ENCODE measurements at places on chromosomes 3 and 15.
A peak's percentile ranks its signal among the peaks of the same experiment; 100 is the strongest.

- DNase-seq = no peak
These were observed 238.7 kb upstream of the BHLHE40 start for GRCh38 chr3:4740397-4741105.

DNA sequence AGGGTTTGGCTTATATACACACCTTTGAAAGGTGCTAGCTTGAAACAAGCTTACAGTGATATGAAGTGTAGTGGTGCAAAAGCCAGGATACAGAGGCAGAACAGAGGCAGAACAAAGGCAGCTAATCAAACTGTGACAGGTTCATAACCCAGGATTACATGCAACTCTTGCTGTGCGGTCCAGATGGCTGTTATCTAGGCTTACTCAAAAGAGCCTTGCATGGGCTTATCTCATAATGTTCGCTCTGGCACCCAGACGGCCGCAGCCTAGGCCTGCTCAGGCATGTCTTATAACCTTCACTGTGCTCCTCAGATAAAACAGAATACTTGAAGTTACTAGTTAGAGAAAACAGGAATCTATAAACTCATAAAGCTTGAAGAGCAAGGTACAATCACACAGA is 22.8 kb upstream of the NOX5 start:
- DNase-seq = no peak

DNA sequence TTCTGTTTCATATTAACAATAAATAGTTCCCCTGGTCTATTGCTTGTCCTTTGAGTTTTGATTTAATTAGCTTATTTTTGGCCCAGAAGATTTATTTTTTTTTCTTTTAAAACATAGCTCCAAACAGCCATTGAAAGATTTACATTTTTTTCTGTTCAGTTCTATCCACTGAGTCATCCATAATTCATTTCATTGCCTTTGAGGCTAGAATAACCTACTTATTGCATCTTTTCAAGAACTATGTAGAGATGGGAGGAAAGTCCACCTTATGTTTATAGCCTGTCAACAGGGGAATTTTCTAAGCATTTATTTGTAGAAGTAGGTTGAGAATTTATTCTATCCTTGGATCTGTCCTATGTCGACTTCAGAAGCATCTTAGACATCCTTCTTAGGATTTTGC is 53.4 kb upstream of the CHD2 start:
- no peak for DNase-seq

DNA sequence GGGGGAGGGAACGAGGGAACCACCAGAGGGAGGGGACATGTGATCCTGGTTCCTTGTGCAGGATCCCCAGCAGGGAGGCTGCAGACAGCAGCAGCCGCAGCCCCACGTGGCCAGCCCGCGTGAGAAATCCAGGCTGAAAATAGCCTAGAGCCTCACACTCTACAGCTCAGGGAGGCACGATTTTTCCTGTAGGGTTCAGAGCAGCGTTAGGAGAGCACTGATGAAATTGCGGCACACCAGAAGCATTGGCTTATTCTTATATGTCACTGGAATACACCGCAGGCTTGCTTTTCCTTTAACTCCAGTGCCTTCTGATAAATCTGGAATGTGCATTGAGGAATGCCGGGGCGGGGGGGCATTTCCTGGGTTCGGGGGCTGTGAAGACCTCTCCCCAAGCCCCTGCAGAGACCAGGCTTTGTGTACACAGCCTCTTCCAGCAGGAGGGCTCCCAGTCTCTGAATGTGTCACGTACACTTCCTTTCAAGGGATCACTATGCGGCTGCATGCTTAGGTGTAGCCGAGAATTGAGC is 193.0 kb downstream of the ATP10A start:
- DNase-seq = no peak

DNA sequence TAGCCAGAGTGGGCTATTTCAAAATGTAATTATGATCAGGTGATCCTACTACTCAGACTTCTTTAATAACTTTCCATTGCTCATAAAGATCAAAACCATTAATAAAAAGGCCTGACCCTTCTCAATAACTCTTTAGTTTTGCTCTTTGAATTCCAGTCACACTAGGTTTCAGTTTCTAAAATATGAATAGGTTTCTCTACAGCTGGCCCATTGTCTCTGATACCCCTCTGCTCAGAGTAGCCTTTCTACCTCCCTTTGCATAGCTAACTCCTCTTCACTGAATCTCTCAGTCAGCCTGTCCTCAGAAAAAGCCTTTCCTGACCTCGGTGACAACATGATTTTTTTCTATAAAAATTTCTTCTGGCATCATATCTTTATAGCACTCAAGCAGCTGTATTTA is 209.1 kb downstream of the UNC13C start:
- no peak for DNase-seq

DNA sequence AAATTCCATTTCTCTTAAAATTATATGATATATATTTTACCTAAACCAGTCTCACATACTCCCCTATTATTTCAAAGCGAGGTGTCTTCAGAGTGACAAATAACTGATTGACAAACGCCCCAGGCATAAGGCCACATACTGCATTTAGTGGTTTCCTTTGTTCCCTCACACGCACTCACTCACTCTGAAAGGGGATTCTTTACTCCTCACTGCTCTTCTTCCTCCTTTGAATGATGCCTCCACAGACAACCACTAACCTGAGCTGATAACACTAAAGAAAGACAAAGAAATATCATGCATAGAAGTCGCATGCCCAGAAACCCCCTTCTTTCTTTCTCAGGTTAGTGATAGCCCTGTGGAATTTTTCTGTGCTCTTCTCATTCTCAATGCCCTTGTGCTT is 24.1 kb upstream of the BBX start:
- DNase-seq = no peak

GRCh38 chr3:129836381-129837064 is 57.0 kb downstream of the TMCC1 start:
- no peak for DNase-seq

DNA sequence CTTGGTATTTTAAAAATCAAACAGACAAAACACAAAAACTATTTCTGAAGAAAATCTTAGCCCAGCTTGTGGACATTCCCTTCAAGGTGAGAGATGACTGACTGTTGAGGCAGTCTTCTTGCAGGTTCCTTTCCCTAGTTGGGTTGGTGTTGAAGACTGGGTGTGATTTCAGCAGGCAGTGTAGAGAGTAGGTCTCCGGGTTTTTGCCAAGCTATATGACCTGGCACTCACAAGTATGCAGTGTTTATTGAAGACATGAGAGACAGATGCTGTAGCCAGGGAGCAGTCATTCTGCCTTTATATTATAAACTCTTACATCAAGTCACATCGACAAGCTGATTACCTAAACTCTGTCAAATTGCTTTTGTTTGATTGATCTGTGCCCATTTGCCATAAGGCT is 17.5 kb downstream of the SENP8 start:
- peak; percentile 65 for DNase-seq

GRCh38 chr3:172918568-172919296 is 168.2 kb downstream of the ECT2 start:
- no peak for DNase-seq

DNA sequence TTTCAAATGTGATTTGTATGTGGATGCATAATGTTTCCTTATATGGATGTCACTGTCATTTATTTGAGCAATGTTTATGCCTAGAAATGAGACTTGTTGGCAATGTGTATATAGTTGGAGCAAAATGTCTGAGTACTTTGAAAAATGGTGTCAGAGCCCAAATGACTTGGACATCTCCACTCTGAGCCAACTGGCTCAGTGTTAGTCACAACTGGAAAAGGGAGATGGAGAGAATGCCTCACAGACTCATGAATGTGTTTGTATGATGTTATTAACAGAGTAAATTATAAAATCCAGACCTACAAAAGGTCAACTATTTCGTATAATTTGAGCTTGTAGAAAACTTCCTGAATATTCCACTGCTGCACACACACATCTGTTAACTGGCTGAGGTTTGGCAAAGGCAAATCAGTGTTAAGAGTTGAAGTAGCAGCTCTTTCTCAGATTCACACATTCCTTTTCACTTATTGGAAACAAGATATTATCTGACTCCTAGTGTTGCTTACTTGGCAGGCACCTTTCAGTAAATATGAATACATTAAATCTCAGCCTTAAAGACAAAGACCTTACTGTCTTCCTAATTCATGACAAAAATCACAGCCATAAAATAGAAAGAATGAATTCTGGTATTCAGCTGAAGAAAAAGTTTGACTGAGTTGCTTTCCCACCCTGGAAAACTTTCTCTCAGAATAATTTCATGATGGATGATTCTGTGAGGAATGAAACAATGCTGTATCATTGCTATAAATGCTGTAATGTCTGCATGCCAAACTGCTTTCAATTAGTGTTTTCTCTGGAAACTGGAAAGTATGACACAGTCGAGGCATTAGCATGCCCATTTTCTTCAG is 27.0 kb downstream of the ADIPOQ start:
- DNase-seq = no peak

DNA sequence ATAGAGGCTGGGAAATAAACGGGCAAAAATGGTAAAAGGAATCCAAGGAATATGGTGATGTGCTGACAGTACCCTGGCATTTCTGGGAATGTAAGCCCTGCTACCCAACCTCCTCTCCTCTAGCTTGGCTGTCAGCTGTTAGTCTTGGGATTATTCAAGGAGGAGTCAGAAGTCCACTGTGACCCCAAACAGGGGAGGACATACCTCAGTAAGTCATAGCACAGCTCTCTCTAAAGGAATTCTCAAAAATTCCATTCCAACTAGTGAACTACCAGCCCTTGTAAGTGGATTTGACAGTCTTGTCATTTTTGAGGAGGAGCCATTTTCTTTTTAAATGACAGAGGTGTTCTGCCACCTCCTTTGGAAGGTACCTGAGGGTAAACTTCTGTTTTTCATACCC is 207.5 kb downstream of the PDCD6IP start:
- no peak for DNase-seq

DNA sequence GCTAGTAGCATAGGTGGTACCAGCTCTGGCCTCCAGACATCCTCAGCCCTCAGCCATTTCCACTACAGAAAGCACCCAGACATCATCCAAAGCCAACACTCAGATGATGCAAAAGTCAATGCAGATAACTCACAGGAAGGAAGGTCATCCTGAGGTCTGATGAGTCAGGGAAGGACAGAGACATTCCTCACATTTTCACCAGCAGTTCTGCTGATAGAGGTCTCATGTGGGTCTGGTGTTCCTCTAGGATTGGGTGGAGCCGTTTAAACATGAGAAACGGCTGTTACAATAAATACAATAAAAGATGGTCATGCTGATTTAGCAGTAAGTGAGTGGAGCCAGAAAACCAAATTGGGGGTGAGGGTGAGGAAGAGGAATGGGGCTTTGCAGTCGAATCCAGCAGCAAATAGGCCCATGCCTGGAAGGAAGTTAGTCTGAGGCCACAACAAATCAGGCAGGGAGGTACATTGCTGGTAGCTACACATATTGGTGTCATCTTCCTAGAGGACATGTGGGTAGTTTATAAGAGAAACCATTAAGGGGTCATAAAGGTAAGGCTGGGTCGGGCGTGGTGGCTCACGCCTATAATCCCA is 33.3 kb upstream of the FLNB start:
- DNase-seq = no peak

- DNase-seq = no peak
These were observed 44.3 kb upstream of the TM4SF4 start for GRCh38 chr3:149430216-149430615.

GRCh38 chr3:17964108-17964507 is 221.7 kb upstream of the TBC1D5 start:
- no peak for DNase-seq

DNA sequence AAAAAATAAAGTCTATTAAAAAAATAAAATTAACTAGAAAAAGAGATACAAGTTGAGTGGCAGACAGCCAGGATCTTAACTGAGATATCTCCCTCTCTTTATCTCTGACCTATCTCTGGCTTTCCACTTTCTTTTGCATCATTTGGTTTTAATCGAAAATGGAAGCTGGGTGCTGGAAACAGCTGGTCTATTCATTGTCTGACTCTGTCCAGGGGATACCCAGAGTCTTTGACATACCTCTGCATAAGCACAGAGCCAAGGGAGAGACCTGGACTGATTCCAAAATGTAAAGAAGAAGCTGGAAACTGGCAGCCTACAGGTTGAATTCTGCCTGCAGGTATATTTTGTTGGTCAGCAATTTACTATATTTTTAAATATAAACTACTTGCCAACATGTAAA is 29.6 kb upstream of the CRBN start:
- DNase-seq = no peak

- no peak for DNase-seq
These were observed 101.9 kb upstream of the RNU6-1 start for GRCh38 chr15:67941648-67942310.

DNA sequence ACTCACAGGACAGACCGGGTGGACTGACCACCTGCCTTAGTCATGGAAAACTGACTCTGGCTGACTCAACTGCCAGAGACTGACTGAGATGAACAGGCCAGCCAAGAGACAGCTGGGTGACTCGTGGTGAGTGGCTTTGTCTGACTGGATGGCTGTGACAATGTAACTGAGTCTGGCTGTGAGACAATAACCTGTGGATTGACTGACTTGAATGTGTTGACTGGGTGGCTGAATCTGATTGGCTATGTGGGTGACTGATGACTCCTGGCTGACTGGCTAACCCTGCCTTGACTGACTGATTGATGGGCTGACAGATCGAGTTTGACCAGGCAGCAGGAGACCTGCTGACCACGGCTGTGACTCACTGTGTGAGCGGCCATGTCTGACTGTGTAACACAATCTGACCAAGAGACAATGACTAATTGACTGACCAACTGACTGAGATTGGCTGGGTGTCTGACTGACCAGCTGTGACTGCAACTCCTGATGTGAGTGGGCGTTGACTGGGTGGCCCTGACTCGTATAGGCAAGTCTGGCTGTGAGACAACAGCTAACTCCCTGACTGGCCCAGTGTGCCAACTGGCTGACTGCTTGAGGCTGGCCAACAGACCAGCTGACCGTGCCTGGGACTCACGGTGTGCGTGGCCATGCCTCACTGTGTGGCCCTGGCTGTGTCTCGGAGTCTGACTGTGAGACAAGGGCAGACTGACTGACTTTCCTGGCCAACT is 509.1 kb downstream of the SHQ1 start:
- peak; percentile 7 for DNase-seq

DNA sequence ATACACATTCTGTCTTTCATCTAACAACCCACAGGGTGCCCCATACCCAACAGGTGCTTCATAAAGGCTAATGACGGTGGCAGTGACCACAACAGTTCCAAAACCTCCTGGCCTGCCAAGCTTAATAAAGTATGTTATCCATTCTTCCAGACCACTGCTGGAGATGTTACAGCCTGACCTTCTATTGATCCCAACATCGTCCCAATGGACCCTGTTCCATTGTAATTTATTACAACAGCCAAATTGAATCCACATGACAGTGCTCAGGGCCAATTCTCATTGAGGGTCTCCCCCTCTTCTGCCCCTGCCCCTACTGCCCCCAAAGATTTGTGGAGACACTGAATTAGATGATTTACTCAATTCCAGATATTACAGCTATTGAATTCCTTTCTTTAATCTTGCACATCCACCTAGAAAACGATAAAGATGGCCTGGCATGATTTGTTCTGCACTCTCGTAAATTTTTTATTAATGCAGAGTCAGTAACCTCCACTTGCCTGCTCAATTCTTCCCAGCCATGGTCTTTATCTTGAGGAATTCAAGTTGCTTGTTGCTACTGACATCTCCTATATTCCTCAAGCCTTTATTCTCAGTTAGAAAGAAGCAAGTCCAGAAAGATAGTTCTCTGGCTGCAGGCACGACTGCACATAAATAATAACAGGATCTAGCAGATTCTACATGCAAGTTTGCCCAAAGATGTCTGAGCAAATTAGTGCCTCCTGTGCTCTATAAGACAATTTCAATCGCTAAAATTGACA is 407.6 kb downstream of the ERC2 start:
- DNase-seq = no peak

- no peak for DNase-seq
These were observed 60.5 kb upstream of the TBC1D5 start for GRCh38 chr3:17802950-17803349.

GRCh38 chr15:52193791-52194190 is 2.6 kb upstream of the GNB5 start:
- DNase-seq = no peak

- DNase-seq = no peak
These were observed 23.3 kb downstream of the SNX4 start for GRCh38 chr3:125496701-125497100.

All from NCI-H345 (cell line).